Glomerular endothelial cell (primary cell): ENCODE measurements at places on chromosomes 12 and 14. TPM values are rescaled to one million over a fixed set of nuclear protein-coding genes. Genes with fewer than 3 reads are reported as not detected.

LRRK2 gene
- total RNA-seq, result 0.10 and 0.35 TPM in 2 replicates

GRCh38 chr12:58503731-58504130 is 416.6 kb downstream of the LRIG3 start:
- no peak for DNase-seq

DNA sequence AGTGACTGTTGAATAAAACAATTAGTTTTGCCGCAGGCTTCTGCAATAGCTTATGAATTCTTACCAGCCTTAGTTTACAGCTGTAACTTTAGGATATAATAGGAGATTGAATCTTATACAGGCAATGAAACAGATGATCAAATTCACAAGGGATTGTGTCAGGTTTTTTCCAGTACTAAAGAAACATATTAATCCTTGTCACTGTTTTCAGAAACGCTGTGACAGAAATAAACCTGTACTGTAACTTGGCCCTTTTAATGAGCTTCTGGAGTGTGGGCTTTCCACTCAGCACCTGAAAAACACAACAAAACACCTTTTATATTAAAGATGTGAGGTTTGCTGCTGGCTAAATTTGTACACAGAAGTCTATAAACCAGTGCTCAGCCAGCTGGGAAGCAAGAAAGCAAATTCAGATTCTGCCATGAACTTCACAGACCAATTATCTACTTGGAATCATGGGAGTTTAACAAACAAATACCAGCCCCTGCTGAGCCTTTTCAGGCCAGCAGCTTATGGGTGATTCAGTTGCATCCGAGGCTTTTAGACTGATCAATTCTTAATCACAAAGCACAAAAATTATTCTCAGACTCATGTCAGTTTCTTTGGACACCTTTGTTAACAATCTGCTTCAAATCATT is 109.5 kb downstream of the FOXG1 start:
- DNase-seq, result no peak

RDH12 gene
- total RNA-seq, result not detected in 2 replicates

TAS2R30 gene
- total RNA-seq, result 0.73 and 3.5 TPM in 2 replicates

- DNase-seq, result no peak
Measured at GRCh38 chr12:114400361-114400811, 5.6 kb downstream of the TBX5 start.

RHOJ gene
- total RNA-seq, result 57.3 and 103 TPM in 2 replicates

DNA sequence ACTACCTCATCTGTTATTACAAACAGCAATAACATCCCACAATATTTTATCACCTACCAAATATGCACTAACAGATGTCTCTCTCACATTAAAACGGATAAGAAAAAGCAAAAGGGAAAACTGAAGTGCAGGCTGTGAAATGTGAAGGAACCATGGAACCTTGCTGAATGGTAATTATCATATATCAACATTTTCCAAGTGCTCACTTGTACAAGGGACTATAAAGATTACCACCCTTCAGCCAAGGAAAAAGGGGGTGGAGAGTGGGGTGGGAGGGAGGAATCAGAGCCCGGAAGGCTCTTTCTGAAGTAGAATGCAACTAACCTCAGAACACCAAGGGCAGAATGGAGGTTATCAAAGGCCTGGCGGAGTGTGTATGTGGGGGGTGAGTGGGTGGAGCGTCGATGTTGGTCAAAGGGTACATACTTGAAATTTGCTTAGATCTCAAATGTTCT is 1.2 kb downstream of the SNX6 start:
- no peak for DNase-seq

DNA sequence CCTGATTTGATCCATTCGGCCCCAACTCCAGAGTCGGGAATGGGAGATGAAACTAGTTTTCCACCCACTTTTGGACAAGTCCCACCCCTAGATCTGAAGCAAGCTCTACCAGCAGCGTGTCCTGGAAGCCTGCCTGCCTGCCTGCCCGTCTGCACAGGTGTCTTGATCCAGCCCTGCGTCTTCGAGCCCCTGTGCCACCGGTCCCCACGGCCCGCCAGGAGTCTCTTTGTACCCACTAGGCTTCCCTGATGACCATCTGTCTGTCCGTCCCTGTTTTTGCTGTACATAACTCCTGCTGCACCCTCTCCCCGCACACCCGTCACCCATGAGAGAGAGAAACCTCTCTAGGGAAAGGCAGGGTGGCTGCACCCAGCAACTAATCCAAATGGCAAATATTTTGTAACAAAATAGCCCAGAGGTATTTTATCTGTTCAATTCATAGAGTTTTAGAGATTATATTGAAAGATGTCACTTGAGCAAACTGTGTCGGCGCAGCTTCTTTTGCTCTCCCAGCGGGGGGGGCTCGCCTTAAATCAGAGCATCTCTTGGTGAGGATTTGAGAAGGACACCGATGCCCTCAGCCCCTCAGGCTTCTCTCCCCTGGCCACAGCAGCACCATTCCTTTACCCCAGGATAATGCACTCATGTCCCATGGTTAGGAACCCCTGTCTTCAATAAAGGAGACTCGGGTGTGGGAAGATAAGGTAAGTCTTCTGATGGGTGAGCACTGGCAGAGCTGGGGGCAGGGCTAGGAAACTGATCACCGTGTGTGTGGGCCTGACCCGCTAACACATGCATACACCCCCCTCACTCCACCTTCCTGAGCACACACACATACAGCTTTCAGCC is 35.8 kb downstream of the SLC6A12 start:
- no peak for DNase-seq
